Smooth muscle cell of the brain vasculature (primary cell): ENCODE measurements at places on chromosomes 12 and 14.
A peak's percentile ranks its signal among the peaks of the same experiment; 100 is the strongest.

- DNase-seq, result no peak
These were observed 95.8 kb downstream of the NELL2 start for GRCh38 chr12:44780221-44780790.

- no peak for DNase-seq
These were observed 248.5 kb downstream of the NELL2 start for GRCh38 chr12:44627387-44628166.

DNA sequence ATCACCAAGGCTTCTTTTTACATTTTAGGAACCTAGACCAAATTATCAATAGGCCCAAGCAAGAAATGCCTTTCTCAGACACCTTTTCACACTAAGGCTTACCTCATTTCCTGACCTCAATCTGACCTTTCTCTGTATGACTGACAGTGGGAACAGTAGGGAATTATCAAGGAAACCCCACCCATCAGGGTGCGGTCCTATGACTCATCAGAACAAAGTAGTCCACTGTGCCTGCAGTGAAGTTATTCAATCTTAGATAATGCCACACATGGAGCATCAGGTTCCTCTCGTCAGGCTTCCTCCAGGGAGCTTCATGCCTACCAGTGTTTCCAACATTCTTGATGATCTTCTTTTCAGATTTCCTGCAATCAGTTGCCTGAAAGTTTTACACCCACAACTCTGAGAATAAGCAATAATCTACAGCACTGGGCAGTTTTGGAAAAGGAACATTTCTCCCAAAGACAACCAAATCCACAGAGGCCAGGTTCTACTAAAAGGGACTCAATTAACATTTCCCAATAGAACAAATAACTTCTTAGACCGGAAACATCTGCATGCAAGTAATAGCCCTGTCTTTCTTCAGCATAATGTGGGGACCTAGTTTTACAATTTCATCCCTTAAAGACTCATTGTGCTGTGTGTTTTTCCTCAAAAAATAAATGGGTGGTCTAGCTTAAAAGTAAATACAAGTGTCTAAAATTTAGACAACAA, 35.9 kb upstream of the TMTC2 start:
- no peak for DNase-seq

DNA sequence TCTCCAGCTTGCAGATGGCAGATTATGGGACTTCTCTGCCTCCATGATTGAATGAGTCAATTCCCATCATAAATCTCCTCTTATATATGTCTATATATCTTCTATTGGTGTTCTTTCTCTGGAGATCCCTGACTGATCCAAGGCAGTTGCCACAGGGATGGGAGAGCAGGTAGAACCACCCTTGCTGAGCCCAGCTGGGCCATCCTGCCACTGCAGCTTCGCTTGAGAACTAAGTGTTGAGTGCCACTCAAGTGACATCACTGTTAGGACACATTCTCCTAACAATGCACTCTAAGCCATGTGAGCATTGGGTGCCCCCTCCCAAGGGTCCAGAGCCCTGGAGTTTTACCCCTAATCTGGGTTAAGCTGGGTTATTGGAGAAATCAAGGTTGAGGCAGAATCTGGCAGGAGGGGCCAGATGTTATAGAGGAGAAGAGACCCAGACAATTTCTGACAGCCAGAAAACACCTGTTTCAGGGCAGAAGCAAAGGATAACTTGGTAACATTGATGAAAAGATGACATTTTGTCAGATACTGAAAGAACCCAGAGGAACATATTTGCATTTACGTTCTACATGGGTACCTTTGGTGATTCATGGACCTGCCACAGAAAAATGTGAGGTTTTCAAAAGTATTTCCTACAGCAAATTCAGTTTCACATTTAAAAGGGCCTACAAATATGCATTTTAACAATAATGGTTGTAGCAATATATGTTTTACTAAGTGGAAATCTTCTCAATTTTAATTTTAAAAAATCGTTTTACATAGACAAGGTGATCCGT, 57.2 kb upstream of the MAX start:
- DNase-seq, result no peak

DNA sequence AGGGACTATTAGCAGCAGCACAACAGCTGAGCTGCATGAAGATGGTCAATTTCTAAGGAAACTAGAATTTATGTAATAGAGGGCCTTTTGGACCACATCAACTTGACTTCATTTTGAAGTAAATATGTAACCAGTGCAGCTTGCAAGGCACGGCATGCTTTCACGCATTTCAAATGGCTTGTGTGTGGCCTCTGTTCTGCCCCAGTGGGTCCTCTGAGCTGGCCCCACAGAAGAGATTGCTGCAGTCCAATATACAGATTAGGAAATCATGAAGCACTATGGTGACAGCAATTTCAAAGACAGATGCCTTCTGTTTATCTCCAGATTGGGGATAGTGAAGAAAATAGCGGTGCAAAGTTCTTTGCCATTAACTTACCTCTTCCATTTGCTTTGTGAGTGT, 101.4 kb downstream of the PDZRN4 start:
- no peak for DNase-seq

GRCh38 chr12:94222351-94223084, 74.1 kb downstream of the PLXNC1 start:
- no peak for DNase-seq

DNA sequence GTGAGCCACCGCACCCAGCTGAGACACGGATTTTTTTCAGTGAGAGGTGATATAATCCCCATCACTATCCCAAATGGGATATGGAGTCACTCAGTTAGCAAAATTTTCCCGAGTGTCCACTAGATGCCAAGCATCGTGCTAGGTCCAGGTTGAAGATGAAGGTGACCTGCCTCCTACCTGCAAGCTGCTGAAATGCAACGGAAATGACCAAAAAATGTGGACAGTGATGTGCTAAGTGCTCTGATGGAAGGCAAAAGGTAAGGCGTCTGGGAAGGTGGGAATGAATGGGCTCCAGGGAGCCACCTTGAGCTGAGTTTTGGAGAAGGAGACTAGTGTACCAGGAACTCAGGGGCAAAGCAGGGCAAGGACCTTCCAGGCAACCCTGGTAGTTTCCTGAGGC, 64.6 kb downstream of the CALM1 start:
- DNase-seq, result no peak

- DNase-seq, result no peak
These were observed 215.1 kb downstream of the LRRK2 start for GRCh38 chr12:40439771-40440492.

DNA sequence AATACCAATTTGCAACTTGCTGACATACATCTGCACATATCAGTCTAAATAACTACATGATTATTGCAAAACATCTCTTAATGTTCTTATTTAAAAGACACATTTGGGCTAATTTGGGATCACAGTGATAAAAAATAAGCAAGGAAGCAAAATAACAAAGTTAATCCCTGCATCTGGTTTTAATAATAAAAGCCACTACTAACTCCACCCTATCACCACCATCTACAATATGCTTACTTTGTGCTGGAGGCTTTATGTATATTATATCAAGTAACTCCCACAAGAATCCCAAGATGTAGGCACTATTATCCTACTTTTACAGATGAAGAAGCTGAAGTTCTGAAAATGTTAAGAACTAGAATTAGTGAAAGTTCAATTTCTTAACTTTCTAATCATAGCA, 45.7 kb downstream of the TAOK3 start:
- DNase-seq, result no peak

- no peak for DNase-seq
These were observed 1082.9 kb downstream of the BCL11B start for GRCh38 chr14:98189062-98189461.

DNA sequence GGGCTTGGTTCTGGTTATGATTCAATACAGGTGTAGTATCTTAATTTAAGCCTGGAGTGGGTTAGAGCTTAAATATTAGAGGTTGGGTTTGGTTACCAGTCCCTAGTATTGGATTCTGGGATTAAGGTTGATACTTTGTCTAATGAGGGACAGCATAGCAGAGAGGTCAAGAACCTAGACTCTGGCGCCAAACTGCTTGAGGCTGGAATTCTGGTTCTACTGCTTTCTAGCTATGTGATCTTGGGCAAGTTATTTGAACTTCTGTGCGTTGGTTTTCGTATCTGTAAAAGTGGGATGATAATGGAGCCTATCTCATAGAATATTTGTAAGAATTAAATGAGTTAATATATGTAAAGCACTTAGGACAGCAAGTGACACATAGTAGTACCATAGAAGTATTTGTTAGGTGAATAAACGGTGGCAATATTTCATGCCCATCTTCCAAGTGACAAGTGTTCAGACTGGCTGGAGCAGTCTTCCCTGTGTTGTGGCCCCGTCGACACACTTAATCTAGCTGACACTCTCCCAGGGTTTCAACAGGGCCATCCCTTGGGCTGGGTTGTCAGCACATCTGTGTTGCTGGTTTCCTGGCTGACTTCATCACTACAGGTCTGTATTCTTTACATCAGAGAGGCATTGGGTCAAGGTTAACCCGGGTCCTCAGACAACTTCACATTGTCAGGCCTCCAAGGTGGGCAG, 3.0 kb downstream of the ENDOU start:
- no peak for DNase-seq

- DNase-seq, result peak; percentile 44
These were observed 771 bp upstream of the AVPR1A start for GRCh38 chr12:63151623-63152320.

DNA sequence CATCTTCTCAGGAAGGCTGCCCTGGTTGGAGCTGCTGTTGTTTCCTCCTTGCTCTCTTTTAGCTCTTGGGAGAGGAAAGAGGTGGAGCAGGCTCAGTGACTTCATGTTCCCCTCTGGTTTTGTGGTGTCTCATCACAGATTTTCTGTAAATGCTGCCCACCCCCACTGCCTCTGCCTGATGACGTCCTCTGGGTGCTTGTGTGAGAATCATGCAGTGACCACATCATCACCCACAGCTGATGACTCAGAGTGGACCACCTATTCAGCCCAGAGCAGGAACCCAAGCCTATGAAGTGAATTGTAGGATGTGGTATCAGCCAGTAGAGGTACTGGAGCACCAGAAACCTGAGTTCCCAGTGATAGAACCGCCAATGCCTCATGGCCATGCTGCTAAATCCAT, at the start of gene GZMB:
Gene GZMB, minus strand, starts transcription at position 33 of the 400 bp plus-strand sequence. Its CDS starts 30 bp downstream, at position 3.
- DNase-seq, result no peak

GRCh38 chr14:41607304-41607775, 664 bp downstream of the LRFN5 start:
- DNase-seq, result peak; percentile 7

DNA sequence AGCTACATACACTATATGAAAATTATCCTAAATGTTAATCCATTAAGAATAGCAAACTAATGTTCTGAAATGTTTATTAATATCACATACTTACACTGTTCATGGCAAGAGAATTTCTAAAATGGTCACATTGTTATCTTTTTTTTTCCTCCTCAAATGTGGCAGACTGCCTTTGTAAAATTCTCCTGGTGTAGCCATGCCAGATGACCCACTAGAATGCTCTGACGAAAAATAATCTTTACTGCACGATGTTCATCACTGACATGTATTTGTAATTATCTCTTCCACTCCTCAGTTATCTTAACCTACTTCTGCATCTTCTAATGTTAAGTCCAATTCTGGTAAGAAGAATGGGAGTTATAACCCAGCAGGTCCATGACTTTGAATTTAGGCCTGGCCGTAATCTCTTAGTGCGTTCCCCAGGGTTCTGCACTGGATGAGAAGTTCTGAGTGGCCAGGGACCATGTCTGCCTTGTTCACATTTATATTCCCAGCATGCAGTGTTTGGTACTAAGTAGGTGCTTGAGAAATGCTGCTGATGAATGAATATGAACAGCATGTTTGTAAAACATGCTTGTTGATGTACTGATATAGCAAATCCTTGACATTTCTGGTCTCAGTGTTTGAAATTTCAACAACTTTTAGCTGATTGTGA, 46.7 kb downstream of the NOPCHAP1 start:
- DNase-seq, result no peak

- DNase-seq, result peak; percentile 89
These were observed 43.2 kb downstream of the PLEKHG7 start for GRCh38 chr12:92745856-92746550.

DNA sequence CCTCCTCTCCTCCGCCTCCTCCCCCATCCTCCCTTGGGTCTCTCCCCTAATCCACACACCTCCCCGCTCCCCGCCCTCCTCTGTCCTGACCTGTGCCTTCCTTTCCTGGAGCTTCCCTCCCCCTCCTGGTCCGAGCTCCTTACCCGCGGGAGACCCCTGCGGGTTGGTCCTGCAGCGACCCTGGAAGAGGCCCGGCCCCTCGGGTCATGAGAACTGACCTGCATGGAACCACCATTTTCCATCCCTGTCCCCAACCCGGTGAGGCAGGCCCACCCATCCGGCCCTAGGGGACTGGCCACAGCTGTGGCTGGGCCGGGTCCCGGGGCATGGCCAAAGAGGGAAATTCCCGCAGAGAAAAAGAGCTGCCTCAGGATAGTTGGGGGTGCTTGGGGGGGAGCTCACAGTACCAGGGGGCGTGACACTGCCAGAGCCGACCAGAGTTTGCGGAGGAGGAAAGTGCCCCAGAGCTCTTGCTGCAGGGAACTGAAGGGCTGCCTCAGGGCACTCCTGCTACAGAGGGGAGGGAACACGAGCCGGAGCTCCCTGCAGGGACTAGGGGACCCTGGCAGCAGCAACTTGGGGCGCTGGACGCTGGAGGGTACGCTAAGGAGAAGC, 613 bp downstream of the ARHGEF40 start:
- peak; percentile 32 for DNase-seq

DNA sequence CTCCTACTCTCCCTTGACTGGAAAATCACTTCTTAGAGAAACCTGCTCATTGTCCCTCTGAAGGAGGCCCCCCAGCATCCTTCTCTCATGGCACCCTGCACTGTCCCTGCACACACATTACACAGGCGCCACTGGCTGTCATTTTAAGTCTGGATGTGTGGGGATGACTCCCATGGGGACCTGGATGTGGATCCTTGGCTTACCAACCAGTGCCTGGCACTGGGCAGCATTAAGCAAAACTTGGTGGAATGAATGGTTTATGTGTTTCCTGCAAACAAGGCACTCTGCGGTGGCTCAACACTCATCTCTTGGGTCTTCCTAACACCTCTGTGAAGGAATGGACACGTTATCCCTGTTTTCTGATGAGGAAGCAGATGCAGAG, 162.4 kb downstream of the RBM19 start:
- no peak for DNase-seq

GRCh38 chr12:27624586-27624985, 71.7 kb upstream of the REP15 start:
- no peak for DNase-seq

- DNase-seq, result no peak
These were observed 11.9 kb upstream of the SLC2A13 start for GRCh38 chr12:40117818-40118217.

- DNase-seq, result no peak
These were observed 852.4 kb upstream of the MDGA2 start for GRCh38 chr14:48527832-48528231.

GRCh38 chr12:117028254-117028653, 71.0 kb downstream of the TESC start:
- DNase-seq, result no peak
